ENCODE measurements at places on chromosomes 5 and 9.

DNA sequence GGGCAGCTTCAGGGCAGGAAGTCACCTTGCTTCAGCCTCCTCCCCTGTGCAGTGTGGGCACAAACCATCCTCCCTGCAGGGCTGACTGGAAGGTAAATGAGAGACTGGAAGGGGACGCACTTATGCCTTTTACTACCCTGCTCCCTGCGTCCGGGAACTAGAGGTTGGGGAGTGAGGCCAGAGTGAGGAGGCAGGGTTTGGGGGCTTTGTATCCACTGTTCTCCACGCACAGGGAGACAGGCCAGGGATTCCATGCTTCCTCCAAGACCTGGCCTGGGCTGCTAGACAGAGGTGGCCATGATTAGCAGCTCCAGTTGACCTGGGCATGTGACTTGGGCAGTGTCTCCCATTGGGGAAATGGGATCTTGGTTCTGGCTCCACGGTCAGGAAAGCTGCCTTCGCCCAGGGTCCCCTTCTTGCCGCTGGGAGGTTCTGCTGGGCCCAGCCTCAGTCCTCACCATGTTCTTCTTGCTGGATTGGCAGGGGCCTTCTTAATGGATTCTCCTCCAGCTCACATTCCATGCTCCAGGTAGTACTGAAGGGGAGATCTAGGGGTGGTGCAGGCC, 37.0 kb upstream of the PSD2 start:
- no peak for DNase-seq

- DNase-seq = no peak
These were observed 77.0 kb upstream of the MAP1B start for GRCh38 chr5:72030237-72030636.

GRCh38 chr5:98163796-98164493, 609.5 kb upstream of the RGMB start:
- no peak for DNase-seq

GRCh38 chr9:36218011-36218410, 27.3 kb downstream of the CLTA start:
- DNase-seq = no peak

GRCh38 chr9:124182741-124183140, 75.0 kb upstream of the NEK6 start:
- no peak for DNase-seq

GRCh38 chr9:1738511-1739100, 276.5 kb upstream of the SMARCA2 start:
- no peak for DNase-seq

Measured in AG04450 (cell line).